NCI-H526 (cell line): ENCODE measurements at places on chromosomes 11 and 22.

- no peak for DNase-seq
Measured at GRCh38 chr11:74412321-74412720, 14.1 kb upstream of the PGM2L1 start.

GRCh38 chr11:109940816-109941215 lies 152.4 kb upstream of the ZC3H12C start:
- no peak for DNase-seq

GRCh38 chr11:73530109-73530508 lies 67.8 kb downstream of the FAM168A start:
- DNase-seq = no peak

DNA sequence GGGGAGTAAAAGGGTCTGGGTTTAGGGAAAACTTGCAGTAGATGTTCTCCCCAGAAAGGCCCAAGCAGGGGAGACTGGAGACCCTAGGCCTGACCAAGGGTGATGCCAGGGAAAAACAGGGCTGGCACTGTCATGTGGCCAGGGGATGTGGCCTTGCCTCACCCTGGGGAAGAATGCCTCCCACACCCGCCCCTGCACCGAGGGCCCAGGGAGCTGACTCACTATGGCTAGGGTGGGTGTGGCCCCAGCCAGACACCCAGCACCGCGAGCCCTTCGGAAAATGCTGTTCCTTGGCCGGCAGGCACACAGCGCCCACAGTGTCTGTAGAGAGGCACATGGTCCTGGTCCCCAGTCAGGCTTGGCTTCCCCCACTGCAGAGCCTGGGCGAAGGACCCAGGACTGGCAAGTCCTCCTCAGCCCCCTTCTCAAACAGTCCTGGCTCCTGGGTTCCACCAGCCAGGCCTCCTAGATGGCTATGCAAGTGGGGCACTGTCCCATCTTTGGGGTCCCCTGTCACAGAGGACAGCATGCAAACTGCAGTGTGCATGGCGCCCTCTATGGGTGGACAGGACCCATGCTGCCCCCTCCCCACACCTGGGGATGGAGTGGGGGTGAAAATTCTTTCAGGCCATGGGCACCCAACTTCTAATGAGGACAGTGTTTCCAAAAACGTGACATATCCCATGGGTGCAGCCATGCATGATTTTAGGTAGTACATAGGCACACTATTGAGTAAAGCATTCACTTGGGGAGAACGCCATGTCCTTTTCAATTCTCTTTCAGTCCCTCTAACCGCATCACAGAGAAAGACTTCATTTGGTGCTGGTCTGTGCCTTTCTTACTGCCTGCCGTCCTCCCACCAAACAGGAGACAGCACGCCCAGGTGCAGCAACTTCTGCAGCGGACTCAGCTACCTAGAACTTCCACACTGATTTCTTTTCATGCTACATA lies 15.2 kb downstream of the TMPRSS5 start:
- peak; percentile 75 for DNase-seq

DNA sequence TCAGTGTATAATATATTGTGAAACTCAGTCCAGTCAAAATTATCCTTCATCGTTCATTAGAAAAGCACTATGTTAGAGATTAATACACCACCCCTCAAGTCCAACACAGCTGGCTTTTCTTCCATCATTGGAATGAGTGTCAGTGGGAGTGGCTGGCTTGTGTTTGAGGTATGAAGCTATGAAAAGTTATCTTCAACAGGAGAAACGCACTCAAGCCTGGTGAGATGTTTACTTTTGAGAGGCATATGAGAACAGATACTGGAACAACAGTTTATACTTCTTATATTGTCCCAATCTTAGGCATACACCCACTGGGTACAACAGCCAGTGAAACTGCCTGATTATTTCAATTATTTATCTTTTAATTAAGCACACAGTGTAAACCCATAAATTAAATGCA lies 34.3 kb downstream of the PLEKHB1 start:
- DNase-seq = no peak

- DNase-seq = no peak
Measured at GRCh38 chr11:5280582-5281102, 10.9 kb upstream of the HBE1 start.

- peak; percentile 25 for DNase-seq
Measured at GRCh38 chr11:61679893-61680621, at the start of gene DAGLA. Gene DAGLA, plus strand, starts transcription at chr11:61680391. Its CDS starts 39,765 bp downstream, at chr11:61720156.

DNA sequence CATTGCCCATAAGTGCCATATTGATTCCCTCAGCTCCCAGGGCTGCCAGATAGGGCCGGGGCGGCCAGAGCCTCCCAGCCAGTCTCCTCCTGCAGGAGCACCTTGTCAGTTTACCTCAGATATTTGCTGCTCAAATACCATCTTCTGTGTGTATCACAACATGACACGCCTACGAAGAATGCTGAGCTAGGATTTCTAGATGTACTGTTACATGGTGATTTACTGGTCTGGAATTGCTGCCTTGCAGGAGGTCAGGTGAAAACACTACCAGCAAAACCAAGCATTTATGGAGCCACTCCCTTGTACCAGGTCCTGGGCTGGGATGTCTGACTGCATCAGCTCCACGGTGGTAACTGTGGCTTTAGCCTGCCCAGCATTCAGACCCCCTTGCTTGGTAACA lies 11.8 kb downstream of the MICAL3 start:
- no peak for DNase-seq

GRCh38 chr22:22219140-22219996 lies 25.2 kb upstream of the VPREB1 start:
- DNase-seq = no peak

- no peak for DNase-seq
Measured at GRCh38 chr22:30491381-30491780, 14.1 kb downstream of the SEC14L4 start.

DNA sequence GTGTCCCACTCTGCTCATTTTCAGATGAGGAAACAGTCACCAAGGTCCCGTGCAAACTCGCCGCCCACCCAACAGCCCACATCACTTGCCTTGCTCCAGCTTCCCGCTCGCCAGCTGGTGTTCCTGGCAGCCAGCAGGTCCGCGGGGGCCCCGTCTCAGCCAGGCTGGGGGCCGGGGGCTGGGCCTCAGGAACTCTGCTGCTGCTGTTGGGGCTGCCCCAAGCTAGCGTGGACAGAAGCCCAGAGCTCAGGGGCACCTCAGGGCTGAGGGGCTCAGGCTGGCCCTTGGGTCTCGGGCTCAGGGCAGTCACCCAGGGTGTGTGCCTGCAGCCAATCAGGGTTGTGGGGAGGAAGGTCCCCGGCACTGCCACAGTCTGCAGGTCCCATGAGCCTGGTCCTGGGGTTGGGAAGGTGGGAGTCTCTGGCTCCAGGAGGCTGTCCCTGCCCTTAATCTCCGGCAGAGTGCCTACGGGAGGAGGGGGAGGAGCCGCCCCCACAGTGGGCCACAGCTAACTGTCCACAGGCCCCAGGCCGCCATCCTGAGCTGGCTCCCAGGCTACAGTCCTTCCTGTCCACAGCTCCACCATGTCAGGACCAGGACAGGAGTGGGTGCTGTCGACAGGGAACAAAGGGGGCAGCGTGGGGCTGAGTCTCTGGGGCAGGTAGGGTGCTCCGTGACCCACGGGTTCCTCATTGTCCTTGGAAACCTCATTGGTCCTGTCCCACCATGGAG lies 65.2 kb downstream of the ARFGAP3 start:
- no peak for DNase-seq

GRCh38 chr11:126354631-126355323 lies 709 bp upstream of the ST3GAL4 start:
- peak; percentile 51 for DNase-seq

GRCh38 chr11:73200256-73200655 lies 17.8 kb upstream of the P2RY2 start:
- DNase-seq = no peak

- no peak for DNase-seq
Measured at GRCh38 chr22:24060375-24060788, 49.3 kb downstream of the CABIN1 start.

GRCh38 chr11:118448294-118448693 lies 12.0 kb downstream of the KMT2A start:
- DNase-seq = no peak

DNA sequence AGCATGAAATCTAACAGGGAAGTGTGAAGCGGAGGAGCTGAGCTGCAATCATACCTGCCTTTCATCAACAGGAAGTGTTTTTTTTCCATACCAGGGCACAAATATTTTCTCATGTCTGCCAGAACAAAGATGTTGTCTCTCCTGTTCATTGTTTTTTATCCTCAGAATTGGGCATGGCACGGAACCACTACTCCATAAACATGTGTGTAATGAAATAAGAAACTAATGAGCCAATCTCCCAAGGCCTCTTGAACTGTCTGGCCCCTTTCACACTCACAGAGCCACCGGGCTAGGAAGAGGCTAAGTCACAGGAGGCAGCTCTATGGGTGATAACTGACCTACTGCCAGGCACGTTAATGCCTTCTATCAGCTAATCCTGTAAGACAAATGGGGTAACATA lies 124.4 kb downstream of the ETS1 start:
- no peak for DNase-seq

GRCh38 chr11:47052165-47052564 lies 115.6 kb downstream of the CSTPP1 start:
- DNase-seq = no peak

GRCh38 chr11:67276781-67277230 lies 10.5 kb downstream of the GRK2 start:
- no peak for DNase-seq

GRCh38 chr11:44755556-44756523 lies 29.1 kb downstream of the TSPAN18 start:
- no peak for DNase-seq

DNA sequence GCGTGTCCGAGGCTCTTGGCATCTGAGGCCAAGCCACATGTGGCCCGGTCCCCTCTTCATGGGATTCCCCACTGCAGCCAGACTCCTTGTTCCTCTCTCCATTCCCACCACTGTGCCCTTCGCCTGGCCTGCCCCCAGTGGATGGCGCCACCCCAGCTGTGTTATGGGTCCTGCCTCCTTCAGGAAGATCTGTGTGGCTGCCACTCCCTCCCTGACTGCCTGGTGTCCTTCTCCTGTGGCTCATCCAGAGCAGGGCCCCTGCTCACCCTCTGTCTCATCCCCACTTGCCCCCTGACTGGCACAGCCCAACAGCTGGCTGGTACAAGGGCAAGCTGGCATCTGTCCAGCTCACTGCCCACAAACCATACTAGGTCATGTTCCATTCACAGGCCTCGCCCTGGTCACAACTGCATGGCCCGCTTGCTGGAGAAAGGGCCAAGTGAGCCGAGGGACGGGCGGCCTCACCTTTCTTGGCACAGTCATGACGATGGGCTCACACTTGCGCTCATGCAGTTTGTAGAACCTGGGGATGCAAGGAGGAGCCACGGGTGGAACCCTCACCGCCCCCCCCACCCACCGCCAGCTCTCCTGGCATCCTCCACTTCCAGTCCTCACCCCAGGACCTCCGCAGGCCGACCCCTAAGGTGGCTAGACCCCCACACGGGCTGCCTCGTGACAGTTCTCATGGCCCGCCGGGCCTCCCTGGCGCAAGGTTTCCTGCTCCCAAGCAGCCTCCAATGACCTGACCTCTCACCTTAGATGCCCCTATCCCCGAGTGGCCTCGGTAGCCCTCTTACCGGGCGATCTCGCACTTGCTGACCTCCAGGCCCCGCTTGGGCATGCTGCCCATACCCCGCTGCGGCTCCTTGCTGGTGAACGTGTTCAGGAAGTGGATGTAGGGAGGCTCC lies 2.1 kb upstream of the PTPRCAP start:
- DNase-seq = peak; percentile 41

DNA sequence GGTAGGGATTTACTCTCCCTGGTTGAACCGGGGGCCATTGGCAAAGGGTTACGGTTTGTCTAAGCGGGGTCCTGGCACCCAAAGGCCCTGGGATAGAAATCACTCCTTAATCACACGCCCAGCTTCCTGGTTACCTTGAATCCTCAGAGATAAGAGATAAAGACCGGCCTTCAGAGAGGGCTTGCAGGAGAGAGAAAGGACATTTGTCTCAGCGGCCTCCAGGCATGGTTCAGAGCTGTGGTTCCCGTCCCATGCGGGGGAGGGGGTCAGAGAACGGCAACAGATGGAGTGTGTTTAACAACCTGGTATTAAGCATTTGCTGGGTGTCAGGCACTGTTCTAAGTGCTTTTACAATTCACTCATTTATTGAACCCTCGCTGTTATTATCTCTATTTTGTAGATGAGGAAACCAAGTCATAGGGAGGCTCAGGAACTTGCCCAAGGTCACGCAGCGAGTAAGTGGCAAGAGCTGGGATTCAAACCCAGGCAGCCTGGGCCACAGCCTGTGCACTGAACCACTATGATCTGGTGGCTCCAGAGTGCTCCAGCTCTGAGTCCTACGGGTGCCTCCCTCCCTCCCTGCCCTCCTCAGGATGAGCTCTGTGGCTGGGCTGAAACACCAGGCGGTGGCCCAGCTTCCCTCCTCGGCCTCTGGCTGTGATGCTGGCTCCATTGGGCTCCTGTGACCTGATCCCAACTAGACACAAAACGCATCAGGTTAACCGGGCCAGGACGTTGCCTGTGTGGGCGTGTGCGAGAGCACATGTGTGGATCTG lies 18.6 kb downstream of the LRRC10B start:
- DNase-seq = no peak

DNA sequence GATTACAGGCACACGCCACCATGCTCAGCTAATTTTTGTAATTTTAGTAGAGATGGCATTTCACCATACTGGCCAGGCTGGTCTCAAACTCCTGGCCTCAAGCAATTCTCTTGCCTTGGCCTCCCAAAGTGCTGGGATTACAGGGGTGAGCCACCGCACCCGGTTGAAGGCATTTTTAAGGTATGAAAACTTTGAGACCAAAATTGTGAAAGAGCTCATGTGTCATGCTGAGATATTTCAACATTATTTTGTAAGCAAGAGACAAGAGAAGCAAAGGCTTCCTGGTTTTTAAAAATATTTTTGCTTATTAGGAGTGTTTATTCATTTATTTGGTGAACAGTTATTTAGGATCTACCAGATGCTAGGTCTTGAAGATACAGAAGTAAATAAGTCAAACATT lies 6.8 kb downstream of the NHERF4 start:
- no peak for DNase-seq

- DNase-seq = no peak
Measured at GRCh38 chr22:48530666-48531065, 1297.0 kb downstream of the BRD1 start.

DNA sequence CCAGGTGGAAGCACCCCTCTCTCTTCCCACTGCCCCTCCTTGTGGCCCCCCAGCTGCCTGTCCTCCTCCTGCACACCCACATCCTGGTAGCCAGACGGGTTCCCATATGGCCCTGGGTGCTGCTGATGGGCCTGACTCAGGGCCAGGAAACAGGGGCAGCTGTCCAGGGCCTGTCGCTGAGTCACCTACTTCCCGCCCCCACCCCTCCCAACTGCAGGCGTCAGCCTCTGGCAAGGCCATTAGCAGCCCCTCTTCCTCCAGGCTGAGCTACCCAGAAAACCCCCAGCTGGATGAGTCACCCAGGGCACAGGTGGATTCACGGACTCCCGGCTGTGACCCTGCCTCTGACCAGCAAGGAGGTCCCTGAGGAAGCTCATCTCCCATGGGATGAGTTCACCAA lies 6.9 kb upstream of the GAL start:
- DNase-seq = no peak

DNA sequence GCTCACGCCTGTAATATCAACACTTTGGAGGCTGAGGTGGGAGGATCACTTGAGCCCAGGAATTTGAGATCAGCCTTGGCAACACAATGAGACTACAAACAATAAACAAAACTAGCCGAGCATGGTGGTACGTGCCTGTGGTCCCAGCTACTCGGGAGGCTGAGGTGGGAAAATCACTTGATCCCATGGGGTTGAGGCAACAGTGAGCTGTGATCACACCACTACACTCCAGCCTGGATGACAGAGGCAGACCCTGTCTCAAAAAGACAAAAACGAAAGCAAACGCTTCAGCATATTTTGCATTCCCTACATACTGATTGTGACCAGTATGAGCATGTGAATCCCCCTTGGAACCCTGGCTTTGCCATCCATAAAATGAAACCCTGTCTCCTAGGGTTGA lies 33.9 kb upstream of the MN1 start:
- no peak for DNase-seq
